T-helper 17 cell (primary cell): ENCODE measurements at places on chromosomes 16 and 17.

GRCh38 chr16:57991551-57992059 lies 8.9 kb downstream of the ZNF319 start:
- DNase-seq = no peak

DNA sequence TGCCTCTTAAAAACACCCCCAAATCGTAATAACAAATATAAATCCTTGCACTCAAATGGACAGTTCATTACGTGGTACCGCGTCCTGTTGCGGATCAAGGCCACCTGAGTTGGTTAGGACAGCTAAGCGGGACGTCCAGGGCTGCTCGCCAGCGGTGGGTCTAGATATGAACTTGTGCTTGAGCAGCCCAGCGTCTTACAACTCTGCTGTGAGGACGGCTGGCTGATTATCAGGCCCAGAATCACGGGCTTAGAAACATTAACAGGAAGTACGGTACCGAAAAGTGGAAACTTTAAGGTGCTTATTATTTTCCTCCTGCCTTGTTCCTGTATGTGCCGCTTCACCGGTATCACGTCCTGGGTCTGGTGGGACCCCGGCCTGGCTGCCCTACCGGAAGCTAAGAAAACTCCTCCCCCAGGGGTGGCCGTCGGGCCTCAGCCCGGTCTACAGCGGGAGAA lies 832 bp upstream of the SRRM2 start:
- no peak for DNase-seq

- no peak for DNase-seq
These were observed 5.0 kb downstream of the CA4 start for GRCh38 chr17:60154616-60155426.

DNA sequence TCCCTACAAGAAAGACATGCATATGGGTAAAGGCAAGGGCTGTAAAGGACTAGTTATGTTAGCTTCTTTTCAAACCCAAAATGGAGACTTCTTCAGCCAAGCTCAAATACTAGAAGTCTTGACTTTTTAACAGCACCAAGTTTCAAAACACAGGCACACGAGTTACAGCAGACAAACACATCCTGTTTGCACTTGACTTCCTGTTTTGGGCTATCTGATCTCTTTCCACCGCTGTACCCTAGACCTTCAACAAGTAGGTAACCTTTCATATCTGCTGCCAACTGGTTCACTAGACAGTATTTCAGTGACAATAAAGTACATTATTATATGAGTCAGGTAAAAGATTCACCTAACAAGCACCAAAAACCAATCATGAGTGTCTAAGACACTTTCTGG lies 12.3 kb downstream of the RFFL start:
- no peak for DNase-seq

DNA sequence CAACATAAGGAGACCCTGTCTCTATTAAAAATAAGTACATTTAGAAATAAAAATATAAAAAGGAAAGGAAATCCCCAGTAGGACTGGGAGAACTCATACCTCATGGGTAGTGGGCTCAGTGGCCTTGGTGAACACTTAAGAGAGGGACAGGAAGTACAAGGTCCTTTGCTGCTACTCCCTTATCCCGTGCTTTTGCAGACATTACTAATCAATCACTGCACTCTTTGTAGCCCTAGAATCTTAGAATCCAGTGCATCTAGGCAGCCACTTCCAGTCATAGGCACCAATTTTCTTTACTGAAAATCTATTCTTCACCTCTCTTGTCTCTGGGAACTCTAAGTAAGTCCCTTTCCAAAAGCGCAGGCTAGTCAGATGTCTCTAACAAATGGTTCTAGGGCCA lies 183.1 kb downstream of the SNX29 start:
- no peak for DNase-seq

GRCh38 chr17:13000561-13000960 lies 17.3 kb downstream of the ELAC2 start:
- no peak for DNase-seq

GRCh38 chr17:15457723-15458094 lies 9.7 kb downstream of the CDRT4 start:
- DNase-seq = no peak

- DNase-seq = no peak
These were observed 43.8 kb downstream of the NDEL1 start for GRCh38 chr17:8479431-8479947.

GRCh38 chr16:4138713-4139112 lies 22.5 kb upstream of the ADCY9 start:
- no peak for DNase-seq

DNA sequence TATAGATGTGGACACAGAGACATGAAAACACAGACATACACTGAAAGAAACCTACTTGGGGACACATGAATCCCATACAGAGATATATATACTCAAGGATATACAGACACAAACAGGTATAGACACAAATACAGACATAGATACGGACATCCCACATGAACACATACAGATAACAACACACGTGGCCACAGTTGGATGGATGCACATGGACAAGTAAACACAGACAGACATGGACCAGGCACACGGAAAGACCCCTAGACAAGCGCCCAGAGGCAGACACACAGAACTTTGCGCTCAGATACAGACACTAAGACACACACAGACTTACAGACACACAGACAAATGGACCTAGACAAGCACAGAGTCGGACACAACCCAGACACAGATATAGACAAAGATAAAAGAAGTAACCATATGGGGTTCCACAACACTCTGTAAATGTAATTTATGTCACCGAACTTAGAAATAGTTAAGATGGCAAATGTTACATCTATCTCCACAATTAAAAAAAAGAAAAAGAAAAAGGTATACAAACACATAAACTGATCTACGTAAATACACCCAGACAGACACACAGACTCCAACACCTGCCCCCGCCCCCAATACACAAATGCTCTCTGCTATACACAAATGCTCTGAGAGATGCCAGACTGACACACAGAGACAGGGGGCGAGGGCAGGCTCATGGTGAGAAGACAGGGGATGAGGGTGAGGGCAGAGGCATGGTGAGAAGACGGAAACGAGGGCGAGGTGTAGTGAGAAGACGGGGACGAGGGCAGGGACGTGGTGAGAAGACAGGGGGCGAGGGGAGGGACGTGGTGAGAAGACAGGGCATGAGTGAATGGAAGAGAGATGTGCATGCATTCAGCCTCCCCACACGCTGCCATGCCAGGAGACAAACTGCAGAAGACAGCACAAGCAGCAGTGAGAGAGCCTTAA lies 118.3 kb downstream of the SMG6 start:
- no peak for DNase-seq

DNA sequence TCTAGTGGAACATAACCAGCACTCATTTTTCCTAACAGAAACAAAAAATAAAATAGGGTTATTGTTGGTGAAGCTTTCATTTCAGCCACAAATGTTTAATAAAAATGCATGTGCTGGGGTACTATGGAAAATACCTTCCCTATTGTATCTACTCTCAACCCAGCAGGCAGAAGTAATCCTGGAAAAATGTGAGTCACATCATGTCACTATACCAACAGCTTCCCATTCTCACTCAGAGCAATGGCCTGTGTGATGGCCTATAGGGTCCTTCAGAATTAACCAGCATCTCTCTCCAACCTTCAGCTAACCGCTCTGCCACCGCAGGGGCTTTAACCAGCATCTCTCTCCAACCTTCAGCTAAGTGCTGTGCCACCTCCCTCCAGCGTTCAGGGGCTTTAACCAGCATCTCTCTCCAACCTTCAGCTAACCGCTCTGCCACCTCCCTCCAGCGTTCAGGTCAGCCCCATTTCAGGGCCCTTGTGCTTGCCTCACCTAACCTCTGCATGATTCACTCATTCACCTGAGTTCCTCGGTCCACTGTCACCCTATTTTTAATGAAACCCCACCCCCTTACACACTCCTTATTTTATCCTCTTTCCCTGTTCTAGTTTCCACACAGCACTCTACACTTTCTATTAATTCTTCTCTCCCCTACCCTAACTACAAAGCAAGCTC lies 34.0 kb downstream of the UBE2G1 start:
- DNase-seq = no peak

GRCh38 chr16:68257906-68258800 lies 6.2 kb upstream of the SLC7A6 start:
- DNase-seq = no peak

GRCh38 chr16:49575346-49576172 lies 202.0 kb downstream of the C16orf78 start:
- DNase-seq = no peak

DNA sequence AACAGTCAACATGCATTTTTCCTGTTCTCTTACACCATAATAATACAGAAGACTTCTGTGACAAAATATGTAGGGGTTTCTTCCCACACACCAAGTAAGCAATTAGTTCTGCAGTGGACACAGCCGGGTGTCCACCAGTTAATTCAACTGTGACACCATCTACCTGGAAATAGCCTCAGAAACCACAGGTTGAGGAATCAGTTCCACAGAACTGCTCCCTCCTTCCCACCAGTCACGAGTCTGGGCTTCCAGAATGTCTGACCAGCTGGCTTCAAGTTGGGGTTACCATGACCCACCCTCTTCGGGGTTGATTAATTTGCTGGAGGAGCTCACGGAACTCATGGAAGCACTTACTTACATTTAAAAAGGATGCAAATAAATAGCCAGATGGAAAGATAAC lies 13.6 kb upstream of the CCL5 start:
- DNase-seq = no peak

DNA sequence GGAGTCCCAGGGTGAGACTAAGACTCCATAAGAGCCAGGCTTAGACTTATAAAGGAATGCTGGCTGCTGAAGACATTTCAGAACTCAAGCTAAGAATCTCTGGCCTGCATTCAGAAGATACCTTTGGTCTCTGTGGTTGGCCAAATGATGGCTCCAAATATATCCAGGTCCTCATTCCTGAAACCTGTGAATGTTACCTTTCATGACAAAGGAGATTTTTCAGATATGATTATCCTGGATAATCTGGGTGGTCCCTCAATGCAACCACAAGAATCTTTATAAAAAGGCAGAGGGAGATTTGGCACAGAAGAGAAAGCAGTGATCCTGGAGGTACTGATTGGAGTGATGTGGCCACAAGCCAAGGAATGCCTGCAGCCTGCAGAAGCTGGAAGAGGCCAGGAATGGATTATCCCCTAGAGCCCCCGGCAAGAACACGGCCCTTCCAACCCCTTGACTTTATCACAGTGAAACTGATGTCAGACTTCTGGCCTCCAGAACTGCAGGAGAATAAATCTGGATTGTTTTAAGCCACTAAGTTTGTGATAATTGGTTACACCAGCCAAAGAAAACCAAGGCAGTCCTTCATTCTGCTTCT lies 253.3 kb downstream of the SLC39A11 start:
- DNase-seq = no peak

GRCh38 chr17:8818654-8819330 lies 19.6 kb upstream of the MFSD6L start:
- DNase-seq = no peak

DNA sequence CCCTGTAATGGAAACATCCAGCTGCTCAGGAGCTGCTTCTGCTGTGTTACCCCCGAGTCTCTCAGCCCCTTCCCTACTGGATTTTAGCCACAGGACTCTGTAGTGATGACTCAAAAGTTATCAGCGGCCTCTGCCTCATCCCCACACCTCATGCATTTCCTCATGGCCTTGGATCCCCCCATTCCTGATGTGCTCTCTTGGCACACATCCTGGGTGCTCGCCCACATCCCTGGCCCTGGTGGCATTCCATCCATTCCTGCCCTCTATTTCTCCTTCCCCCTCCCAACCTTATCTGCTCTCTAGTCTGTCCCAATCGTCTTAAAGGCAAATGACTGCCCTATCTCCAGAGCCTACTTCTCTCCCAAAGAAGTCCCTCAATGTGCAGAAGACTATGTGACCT lies 24.6 kb downstream of the MARF1 start:
- DNase-seq = no peak
